Stimulated activated naive CD4-positive, alpha-beta T cell (primary cell): ENCODE measurements at places on chromosomes 6 and 20.

- no peak for DNase-seq
These were observed 16.9 kb upstream of the SLC22A16 start for GRCh38 chr6:110493253-110493800.

DNA sequence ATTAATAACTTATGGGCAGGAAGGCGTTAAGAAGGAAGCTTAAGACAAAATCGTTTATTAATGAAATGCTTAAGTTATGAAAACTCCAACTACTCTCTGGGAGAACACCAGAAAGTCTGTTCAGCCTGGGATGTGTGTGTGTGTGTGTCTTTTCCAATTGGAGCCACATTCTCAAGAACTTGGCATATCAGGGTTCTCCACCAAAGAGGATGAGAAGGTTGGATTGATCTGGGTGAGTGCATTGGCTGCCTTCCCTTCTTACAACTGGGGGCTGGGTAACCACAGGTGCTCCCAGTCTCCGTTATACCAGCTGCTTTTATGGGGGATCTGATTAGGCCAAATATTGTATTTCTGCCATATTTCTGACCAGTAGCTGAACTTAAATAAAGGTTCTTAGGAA, 102.1 kb downstream of the MAN1A1 start:
- DNase-seq, result no peak

GRCh38 chr6:106637717-106638341, 8.5 kb downstream of the QRSL1 start:
- no peak for DNase-seq

- no peak for DNase-seq
These were observed 19.8 kb upstream of the MYL9 start for GRCh38 chr20:36521526-36521925.

DNA sequence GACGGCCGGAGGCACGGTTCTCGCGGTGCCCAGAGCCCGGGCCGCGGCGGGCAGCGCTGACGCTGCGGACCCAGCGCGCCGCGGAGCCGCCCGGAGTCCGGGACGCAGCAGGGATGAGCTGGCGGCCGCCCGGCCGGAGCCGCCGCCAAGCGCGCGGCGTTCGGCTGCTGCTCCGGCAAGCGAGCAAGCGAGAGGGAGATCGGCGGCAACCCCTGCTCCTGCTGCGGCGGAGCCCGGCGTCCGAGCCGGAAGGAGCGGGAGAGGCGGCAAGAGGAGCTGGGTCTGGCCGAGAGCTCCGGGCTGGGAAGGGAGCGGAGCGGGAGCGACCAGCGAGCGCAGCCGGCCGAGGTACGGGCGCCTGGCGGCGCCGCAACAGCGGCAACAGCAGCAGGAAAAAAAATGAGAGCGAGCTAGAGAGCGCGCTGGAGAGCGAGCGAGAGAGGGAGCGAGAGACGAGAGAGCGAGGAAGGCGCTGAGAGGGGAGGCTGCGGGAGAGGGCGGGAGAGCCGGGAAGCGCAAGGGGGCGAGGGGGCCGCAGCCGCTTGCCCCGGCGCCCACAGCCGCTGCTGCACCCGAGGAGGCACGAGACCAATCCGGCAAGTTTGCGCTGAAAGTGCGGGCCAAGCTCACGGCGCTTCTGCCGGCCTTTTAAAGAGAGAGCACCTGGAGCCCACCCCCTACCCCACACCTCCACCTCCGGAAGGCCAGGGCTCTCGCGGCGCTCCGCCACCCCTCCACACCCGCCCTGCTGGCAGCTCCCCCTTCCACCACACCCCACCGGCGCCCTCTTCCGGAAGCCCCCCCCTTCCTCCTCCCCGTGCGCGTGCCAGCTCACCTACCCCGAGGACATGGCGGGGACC, 496 bp downstream of the GRM4 start:
- peak; percentile 16 for DNase-seq

- DNase-seq, result no peak
These were observed 11.6 kb downstream of the LAMA5 start for GRCh38 chr20:62355516-62355877.

- DNase-seq, result no peak
These were observed 258.3 kb upstream of the TCF21 start for GRCh38 chr6:133630651-133631050.

GRCh38 chr6:136415351-136416007, 125.8 kb upstream of the BCLAF1 start:
- DNase-seq, result no peak

DNA sequence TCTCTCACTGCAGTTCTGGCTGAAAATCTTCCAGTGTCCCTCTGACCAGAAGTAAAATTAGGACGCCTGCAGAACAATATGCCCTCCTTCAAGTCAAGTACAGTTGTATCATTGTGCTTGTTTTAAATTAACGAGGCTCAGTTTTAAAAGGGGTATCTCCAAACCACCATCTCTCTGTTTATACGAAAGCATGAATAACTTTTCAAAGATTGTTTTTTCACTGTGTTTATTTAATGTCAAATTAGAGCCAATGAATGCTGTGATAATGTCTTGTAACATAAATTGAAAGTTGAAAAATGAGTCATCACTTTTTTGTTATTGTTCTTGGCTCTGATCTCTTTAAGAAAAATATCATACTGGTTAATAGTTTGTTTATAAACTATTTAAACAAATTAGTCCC, 230.7 kb upstream of the THEMIS start:
- DNase-seq, result no peak

GRCh38 chr6:117829594-117830319, 77.3 kb upstream of the SLC35F1 start:
- no peak for DNase-seq

- no peak for DNase-seq
These were observed 93.3 kb downstream of the RNASET2 start for GRCh38 chr6:166862978-166863530.

DNA sequence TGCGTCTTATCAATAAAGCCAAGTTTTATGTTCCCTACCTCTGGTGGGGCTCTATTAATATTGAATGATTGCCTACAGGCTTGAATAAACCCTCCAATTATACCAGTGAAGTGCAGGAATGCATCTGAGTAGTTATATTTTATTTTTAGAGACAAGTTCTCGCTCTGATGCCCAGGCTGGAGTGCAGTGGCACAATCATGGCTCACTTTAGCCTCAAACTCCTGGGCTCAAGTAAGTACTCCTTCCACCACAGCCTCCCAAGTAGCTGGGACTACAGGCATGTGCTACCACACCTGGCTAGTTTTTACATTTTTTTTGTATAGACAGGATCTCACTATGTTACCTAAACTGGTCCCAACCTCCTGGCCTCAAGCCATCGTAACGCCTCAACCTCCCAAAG, 26.1 kb upstream of the UBE2J1 start:
- no peak for DNase-seq

DNA sequence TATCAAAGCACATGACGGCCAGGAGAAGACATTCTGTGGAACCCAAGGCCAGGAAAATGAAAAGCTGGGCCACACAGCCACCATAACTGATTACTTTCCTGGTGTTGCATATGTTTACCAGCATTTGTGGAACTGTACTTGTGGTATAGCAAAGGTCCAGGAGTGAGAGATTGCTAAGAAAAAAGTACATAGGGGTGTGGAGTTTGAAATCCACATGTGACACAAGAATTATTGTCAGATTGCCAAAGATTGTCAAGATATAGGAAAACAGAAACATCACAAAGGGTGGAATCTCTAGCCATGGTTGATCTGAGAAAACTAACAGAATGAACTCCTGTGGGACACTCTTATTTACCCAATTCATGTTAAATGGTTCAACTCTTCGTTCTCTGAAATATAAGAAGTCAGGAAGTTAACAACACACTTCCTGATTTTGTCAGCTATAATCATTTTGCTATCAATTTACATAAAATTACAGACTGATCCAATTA, at the start of gene OR2B2:
Gene OR2B2, minus strand, starts transcription at position 441 of the 491 bp plus-strand sequence. Its CDS starts 77 bp downstream, at position 364.
- DNase-seq, result no peak
